Heart right ventricle (tissue), 16 donors: ENCODE measurements at places on chromosomes 11 and 22.

- DNase-seq: no peak
Measured at GRCh38 chr22:28989484-28989883, 72.1 kb downstream of the C22orf31 start.

- DNase-seq: no peak
Measured at GRCh38 chr11:111532365-111532709, 8.2 kb upstream of the LAYN start.

DNA sequence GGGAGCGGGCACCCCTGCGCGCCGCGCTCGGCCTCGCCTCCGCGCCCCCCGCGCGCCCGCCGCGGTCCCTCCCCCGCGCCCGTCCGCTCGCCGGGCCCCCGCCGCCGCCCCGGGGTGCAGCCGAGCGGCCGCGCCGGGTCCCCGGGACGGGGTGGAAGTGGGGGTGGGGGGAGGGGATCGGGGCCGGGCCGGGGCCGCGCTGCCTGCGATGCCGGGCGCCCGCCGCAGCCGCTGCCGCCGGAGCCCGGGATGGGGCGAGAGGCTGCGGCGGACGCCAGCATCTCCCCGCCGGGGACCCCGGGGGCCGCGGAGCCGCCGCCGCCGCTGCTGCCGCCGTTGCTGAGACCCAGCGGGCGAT, 365 bp downstream of the MGAT3 start:
- DNase-seq: no peak

DNA sequence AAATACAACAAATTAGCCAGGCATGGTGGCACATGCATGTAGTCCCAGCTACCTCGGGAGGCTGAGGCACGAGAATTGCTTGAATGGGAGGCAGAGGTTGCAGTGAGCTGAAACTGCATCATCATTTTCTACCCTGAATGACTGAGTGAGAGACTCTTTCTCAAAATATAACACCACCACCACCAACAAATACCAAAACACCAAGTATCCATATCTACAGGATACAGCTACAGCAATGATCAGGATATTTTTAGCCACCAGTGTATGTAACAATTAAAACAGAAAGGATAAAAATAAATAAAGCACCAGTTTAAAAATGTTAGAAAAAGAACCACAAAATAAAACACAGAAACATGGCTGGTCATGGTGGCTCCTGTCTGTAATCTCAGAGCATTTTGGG, 13.2 kb downstream of the A4GALT start:
- no peak for DNase-seq

DNA sequence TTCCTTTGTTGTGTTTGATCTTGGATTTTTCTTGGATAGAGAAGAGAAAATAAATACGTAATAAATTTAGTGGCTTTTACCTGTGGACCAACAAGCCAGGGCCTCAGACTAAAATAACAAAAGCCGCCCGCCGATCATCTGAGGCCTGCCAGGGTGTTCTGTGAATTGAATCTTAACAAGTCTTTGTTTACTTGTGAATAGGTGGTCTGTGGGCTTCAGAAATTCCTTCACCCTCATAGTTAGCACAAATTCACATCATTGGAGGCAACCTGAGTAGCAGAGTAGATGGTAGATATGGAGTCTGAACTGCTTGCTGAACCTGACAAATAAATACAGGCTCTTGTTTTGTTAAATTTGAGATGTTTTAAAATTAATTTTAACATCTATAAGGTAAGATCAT, 176.3 kb upstream of the MTNR1B start:
- DNase-seq: no peak
